ENCODE measurements at places on chromosomes 7 and 10.

DNA sequence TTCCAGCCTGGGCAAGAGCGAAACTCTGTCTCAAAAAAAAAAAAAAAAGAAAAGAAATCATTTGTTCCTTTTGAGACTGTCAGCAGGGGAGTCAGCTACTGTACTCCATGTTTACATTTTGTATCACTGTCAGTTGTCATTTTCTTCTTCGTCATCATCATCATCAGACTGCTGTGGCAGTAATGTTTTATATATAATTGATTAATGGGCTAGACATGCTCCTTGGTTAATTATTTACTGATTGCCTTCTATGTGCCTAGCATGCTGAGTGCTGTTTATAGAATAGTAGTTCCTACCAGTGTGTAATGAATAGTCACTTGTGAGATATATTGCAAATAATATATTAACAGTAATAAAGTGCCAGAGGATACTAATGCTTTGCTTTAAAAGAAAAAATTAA is 50.5 kb downstream of the VCL start:
- DNase-seq = no peak

DNA sequence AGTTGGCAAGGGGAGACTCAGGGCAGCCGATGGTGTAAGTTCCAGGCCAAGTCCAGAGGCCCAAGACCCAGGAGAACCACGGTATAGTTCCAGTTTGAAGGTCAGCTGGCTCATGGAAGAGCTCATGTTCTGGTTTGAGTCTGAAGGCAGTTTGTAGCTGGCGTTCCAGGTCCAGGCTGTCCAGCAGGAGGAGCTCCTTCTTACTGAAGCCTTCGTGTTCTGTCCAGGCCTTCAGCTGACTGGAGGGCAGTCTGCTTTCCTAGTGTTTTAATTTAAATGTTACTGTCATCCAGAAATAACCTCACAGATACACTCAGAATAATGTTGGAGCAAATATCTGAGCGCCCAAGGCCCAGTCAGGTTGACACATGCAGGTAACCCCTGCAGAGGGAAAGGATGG is 4.2 kb downstream of the SUN1 start:
- DNase-seq = no peak

DNA sequence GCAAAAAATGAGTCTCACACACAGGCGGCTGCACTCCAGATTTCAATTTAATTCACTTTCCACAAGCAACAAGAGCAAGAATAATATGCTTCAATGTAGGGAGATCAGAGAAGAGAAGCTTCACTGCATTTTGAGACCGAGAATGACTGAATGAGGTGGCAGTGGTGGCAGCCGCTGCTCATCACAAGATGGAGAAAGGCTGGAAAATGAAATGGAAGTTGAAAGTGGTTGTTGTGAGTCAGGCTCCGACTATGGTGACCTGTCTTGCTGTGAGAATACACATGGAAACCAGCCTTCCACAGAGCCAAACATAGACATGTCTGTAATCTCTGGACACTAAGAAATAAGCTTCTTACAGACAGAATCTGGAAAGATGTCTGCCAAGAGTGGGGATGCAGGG is 499.6 kb upstream of the LRRN3 start:
- DNase-seq = no peak

GRCh38 chr7:42673951-42674350 is 237.9 kb downstream of the C7orf25 start:
- DNase-seq = no peak

GRCh38 chr7:31935124-31936054 is 134.8 kb downstream of the PDE1C start:
- DNase-seq = no peak

- DNase-seq = no peak
Measured at GRCh38 chr10:104657457-104657856, 16.4 kb downstream of the SORCS3 start.

GRCh38 chr10:50927522-50928189 is 42.2 kb upstream of the A1CF start:
- no peak for DNase-seq

- DNase-seq = no peak
Measured at GRCh38 chr10:78504181-78504580, 470.5 kb downstream of the RPS24 start.

GRCh38 chr7:49778731-49779270 is 5.4 kb downstream of the VWC2 start:
- DNase-seq = no peak

Data from activated CD4-positive, alpha-beta T cell treated with anti-CD3 and anti-CD28 coated beads, Interleukin-2, amount 50 U/mL, for 24 hours (primary cell).